ENCODE measurements at places on chromosomes 11 and 22.

DNA sequence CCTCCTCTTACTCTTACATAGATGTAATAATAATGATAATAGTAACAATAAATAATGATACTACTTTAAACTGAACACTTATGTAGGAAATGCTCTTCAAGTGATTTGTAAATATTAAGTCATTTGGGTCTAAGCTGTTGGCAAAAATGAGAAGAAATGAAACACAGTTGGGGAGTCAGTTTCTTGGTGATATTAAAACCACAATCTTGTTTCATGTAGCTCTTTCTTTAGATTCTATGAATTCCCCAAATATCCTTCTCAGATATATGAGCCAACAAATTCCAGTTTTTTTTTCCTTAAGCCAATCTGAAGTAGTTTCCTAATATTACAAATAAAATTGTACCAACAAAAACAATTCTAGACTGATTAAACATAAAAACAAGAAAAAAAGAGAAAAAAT is 1115.6 kb upstream of the CNTN5 start:
- no peak for DNase-seq

DNA sequence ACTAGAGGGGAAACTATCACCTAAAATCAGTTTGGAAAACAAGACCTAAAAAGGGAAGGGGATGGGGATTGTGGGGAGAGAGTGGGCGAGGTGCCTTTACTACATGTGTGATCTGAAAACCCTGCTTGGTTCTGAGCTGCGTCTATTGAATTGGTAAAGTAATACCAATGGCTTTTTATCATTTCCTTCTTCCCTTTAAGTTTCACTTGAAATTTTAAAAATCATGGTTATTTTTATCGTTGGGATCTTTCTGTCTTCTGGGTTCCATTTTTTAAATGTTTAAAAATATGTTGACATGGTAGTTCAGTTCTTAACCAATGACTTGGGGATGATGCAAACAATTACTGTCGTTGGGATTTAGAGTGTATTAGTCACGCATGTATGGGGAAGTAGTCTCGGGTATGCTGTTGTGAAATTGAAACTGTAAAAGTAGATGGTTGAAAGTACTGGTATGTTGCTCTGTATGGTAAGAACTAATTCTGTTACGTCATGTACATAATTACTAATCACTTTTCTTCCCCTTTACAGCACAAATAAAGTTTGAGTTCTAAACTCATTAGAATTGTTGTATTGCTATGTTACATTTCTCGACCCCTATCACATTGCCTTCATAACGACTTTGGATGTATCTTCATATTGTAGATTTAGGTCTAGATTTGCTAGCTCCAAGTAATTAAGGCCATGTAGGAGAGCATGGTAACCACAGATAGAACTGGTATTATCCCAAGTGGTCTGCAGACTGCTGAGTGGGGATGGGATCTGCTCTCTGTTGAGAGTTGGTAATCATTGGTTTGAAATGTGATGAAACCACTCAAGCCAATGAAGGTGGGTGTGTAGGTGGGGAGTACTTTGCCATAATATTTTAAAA is 3.6 kb downstream of the NEAT1 start:
- no peak for DNase-seq

GRCh38 chr11:83318931-83319330 is 32.8 kb upstream of the CCDC90B start:
- no peak for DNase-seq

DNA sequence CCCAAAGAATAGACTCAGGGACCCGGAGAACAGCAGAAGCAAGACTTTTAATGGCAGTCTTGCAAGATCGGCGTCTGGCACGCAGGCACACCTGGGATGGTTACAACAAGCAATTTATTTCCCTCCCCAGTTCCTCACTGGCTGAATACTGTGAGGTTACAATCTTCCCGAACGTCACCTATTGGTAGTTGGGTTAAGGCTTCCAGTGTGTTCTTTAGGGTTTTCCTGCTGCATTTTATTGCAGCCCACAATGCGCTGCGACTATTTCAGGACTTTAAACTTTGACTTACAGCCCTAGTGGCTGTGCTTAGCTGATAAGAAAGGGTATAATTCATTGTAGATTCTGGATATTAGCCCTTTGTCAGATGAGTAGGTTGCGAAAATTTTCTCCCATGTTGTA is 11.5 kb upstream of the TRIM68 start:
- DNase-seq = no peak

DNA sequence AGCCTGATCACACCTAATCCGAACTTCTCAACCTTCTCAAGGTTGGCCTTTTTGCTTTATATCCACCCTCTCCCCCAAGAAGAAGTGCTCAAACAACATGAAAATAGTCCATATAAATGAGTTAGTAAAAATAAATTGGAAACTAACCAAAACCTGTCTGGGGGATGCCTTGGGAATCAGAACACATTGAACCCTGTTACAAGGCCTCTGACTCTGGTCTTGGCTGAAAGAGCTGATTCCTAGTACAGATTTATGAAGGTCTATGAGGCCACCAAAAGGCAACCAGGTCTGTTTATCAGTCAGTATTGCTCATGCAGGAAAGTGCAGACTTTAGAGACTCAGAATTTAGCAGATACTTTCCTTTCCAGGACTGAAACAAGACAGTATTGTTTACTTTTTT is 49.7 kb downstream of the NRXN2 start:
- DNase-seq = no peak

GRCh38 chr11:68025047-68025446 is 5.4 kb upstream of the NDUFS8 start:
- DNase-seq = no peak

GRCh38 chr22:46429325-46429853 is 93.9 kb downstream of the TRMU start:
- no peak for DNase-seq

DNA sequence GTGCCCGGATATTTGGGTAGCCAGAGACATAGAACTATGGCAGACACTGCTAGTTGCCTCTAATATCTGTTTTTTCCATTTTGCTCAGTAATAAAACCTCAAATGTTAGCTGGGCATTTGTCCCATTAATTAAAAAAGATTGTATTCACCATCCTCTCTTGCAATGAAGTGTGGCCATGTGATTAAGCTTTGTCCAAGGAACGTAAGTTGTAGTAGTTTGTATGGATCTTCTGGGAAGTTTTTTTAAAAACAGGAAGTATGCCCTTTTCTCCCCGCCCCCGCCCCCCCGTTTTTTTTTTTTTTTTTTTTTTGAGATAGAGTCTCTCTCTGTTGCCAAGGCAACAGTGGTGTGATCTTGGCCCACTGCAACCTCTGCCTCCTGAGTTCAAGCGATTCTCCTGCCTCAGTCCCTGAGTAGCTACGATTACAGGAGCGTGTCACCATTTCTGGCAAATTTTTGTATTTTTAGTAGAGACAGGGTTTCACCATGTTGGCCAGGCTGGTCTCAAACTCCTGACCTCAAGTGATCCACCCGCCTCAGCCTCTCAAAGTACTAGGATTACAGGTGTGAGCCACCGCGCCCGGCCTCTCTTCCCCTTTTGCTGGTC is 1.7 kb upstream of the TMEM135 start:
- no peak for DNase-seq

GRCh38 chr11:76151556-76152085 is 54.7 kb downstream of the WNT11 start:
- no peak for DNase-seq

- no peak for DNase-seq
These were observed 28.6 kb upstream of the PRAME start for GRCh38 chr22:22587577-22588188.

- DNase-seq = no peak
These were observed 19.6 kb upstream of the MN1 start for GRCh38 chr22:27820896-27821866.

- DNase-seq = no peak
These were observed 53.5 kb downstream of the COMMD9 start for GRCh38 chr11:36235750-36236149.

DNA sequence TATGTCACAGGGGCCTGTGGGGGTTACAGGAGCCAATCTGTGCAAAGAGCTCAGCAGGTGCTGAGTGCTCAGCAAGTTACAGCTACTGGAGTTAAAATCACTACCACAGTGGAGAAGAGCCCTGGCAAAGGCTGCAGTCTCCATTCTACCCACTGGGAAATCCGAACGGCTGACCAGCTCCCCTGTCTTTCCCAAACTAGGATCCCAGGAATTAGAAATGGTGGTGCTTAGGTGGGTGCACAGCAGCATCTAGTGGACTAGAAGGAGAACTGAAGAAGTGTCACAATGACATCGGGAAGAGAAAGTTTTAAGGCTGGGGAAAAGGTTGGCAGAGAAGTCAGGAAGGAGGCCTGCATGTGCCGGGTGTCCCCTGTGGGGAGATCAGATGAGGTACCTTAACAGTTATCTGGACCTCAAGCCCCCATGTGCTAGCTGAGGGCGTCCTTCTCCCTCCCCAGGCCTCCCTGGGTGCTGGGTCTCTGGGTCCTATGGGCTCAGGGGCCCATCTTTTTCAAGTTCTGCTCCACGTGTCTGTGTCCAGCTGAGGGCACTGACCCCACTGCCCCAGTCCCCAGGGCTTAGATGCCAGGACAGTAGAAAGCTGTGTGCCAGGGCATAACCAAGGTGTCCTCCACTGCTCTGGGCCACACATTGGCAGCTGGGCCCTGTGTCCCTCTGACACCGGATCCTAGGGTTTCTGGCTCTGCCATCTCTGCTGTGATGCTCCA is 1.9 kb downstream of the PIWIL3 start:
- DNase-seq = peak; percentile 38

- no peak for DNase-seq
These were observed 15.6 kb upstream of the CHRNA10 start for GRCh38 chr11:3686751-3687150.

GRCh38 chr11:83147895-83148294 is 9.0 kb upstream of the PCF11 start:
- no peak for DNase-seq

GRCh38 chr11:13120691-13121090 is 111.6 kb downstream of the RASSF10 start:
- no peak for DNase-seq

- no peak for DNase-seq
These were observed 845.4 kb downstream of the KCNA4 start for GRCh38 chr11:29171360-29171950.

- no peak for DNase-seq
These were observed 29.3 kb downstream of the DMC1 start for GRCh38 chr22:38540701-38541100.

DNA sequence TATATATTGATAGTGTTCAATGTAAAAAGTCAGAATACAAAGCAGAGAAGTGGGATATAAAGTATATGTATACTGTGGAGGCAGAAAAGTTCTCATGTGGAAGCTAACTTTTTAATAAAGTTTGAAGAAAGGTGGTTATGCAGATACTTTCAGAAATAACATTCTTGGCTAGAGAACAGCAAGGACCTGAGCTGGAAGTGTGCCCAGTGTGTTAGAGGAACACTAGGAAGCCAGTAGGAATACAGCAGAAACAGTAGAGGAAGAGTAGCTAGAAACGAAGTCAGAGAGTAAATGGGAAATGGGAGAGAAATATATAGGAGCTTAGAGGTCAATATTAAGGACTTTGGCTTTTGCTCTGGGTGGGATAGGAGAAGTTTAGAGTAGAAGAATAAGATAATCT is 464.9 kb upstream of the CCDC90B start:
- no peak for DNase-seq

DNA sequence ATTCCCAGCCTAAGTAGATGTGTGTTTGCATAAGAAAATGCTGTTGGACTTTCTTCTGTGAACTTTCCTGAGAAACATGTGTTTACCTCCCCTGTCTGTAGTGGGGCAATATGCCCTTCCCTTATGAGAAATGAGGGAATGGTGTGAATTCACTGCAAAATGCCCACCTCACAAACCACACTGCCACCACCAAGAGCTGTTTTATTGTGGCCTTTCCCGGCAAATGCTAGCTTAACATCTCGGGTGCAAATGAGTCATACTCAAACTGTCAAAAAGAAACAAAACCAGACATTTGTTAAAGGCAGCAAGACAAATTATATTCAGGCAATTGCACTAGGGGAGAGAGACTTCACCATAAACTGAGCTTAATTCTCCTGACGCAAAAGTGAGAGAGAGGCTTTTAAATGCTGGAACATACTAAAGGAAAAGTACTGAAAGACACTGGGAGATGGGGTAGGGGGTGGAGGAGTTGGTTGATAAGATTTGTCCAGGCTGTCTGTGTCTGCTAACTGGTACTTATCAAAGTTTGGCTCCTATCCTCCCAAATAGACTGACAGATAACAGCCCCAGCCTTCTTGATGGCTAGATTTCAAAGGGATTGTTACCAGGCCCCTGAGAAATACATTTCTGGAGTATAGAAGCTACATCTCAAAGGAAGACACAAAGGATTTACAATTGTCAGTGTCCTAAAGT is 70.9 kb upstream of the OR5AK2 start:
- no peak for DNase-seq

DNA sequence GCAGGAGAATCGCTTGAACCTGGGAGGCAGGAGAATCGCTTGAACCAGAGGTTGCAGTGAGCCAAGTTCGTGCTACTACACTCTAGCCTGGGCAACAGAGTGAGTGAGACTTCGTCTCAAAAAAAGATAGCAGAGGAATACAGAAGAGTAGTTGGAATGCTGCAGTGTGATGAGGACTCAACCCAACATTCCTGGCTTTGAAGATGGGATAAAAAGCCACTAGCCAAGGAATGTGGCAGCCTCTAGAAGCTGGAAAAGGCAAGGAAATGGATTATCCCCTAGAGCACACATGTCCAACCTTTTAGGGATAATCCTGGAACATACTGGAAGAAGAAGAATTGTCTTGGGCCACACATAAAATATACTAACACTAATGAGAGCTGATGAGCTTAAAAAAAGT is 13.9 kb downstream of the SLC25A17 start:
- no peak for DNase-seq

DNA sequence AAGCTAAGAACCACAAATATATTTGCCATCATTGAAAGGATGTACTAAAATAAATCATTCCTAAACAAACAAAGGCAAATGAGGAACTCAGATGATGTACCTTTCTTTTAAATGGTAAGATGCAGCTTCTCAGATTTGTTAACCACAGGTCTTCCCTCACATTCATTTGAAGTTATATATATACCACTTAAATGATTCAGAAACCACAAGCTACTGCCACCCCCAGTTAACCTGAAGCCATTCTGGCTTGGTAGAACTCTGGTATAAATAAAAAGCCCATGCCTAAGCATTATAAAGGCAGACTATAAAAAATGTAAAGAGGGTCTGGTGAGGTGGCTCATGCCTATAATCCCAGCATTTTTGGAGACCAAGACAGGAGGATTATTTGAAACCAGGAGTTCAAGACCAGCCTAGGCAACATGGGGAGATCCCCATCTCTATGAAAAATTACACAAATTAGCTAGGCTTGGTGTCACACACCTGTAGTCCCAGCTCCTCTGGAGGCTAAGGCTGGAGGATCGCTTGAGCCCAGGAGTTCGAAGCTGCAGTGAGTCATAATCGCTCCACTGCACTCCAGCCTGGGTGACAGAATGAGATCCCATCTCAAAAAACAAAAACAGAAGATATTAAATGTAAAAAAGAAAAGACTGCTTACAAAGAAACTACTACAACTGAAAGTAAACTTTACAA is 1185.3 kb downstream of the JRKL start:
- peak; percentile 3 for DNase-seq

- no peak for DNase-seq
These were observed 43.0 kb upstream of the CD5 start for GRCh38 chr11:61059260-61059752.

GRCh38 chr11:2095542-2095941 is 43.6 kb downstream of the IGF2 start:
- no peak for DNase-seq

- DNase-seq = no peak
These were observed 25.1 kb downstream of the ELFN2 start for GRCh38 chr22:37402184-37402506.

- DNase-seq = no peak
These were observed 47.5 kb upstream of the SPATA19 start for GRCh38 chr11:133892584-133893380.

All from HTR-8/SVneo (cell line).